Hypothalamus (tissue), 51 donors: ENCODE measurements at places on chromosomes 2 and 18.

- DNase-seq, result no peak
Measured at GRCh38 chr2:42754776-42755140, 9.2 kb downstream of the OXER1 start.

GRCh38 chr2:20400787-20401488 lies 45.9 kb upstream of the RHOB start:
- DNase-seq, result no peak

GRCh38 chr18:58955738-58956137 lies 91.1 kb downstream of the ZNF532 start:
- no peak for DNase-seq

GRCh38 chr2:156191527-156191926 lies 141.0 kb downstream of the NR4A2 start:
- DNase-seq, result no peak

GRCh38 chr2:10333966-10334365 lies 31.3 kb downstream of the HPCAL1 start:
- DNase-seq, result no peak

DNA sequence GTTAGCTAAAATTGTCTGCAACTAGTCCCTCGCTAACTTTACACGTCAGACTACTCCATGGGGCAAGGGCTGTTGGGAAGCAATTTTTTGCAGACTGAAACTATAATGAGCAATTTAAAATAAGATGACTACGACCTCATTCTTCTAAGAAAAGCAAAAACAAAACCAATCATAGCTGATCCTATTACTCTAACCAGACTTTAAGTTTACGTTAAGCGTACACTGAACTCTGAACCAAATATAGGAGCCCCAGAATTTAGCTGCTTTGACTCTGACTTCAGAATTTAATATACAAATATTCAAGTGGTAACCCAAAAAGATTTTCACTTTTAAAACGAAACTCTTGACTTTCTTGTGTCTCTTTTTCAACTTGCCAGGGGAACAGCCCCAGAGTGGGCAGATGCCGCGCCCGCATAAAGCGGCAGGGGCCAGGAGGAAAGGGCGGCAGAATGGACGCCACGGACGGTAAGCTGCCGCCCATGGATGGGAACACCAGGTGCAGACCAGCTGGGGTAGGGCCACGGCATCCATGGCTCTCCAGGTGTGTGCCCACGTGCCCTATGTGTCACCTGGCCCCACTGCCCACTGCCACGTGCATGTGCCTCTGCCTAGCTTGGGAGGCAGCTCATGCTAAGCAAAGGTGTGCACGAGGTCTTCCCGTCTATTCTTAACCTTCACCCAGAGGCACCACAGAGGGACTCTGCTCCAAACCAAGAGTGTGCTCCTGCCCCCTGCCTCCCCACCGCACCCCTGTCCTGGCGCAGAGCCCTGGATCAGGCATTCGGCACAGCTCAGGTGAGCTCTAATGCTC lies 217.6 kb downstream of the HDAC4 start:
- DNase-seq, result no peak

GRCh38 chr2:191854382-191855372 lies 7.8 kb upstream of the CAVIN2 start:
- DNase-seq, result no peak

- DNase-seq, result no peak
Measured at GRCh38 chr2:57180678-57181077, 865.9 kb upstream of the VRK2 start.

- no peak for DNase-seq
Measured at GRCh38 chr2:221635949-221636348, 63.8 kb upstream of the EPHA4 start.

GRCh38 chr2:159232456-159233170 lies 53.9 kb downstream of the WDSUB1 start:
- DNase-seq, result no peak

DNA sequence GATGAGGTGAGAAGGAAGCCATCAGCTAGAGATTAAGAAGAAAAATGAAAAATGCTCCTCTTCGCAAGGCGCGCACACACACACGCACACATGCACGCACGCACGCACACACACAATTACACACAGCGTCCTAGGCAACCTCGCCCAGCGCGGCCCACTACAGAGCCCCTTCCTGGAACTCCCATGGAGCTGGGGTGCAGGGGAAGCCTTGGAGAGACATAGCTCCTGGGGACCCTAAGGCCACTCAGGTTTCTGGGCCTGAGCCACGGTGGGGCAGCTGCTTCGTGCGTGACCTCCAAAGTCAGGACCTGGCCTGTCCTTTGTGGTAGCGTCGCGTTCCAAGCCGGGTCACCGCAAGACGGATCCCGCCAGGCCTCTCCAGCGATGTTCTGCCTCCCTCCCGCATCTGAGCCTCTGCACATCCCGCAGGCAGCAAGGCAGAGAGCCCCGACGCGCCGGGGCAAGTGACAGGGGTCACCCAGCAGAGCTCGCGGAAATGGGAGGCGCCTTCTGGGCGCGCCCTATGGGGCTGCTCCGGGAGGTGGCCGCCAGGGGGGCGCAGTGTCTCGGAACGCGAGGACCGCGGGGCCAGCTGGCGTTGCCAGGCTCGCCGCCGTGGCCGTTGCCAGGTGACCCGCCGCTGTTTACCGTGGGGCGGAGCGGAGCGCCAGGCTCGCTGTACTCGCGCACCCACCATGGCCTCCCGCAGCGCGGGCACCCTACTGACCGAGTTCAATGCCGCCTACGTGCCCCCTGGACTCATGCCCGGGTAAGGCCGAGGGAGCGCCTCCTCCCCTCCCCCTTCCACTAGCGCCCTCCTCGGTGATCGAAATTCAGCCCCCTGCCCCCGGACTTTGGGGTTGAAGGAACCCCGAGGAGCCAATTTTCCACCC lies 79.0 kb downstream of the CIB4 start:
- DNase-seq, result no peak

DNA sequence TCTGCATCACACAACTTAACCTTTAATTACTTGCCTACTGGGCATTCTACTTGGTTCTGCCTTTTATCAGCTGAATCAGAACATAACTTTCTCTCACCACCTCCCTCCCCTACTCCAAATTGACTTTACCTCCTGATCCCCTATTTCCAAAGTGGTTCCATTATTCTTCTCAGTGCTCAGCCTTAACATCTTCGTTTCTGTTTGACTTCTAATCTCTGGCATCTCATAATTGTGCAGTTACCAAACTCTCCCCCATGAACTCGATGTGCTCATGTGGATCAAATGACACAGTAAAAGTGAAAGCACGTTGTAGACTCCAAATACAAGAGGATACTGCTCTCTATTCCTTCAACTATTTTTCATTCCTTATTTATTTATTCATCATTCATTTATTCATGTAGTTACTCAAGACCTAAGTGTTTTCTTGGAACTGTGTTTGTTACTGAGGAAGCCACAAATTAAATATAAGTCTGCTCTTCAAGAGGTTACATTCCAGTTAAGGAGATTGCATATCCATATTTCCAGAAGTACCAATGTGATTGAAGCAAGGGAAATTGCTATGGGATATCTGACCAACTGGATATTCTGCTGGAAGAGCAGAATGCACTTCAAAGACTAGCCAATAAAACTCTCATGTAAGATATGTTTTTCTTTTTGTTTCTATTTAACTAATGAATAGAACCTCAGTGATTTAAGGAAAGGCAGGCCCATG lies 158.8 kb downstream of the TMEFF2 start:
- no peak for DNase-seq

DNA sequence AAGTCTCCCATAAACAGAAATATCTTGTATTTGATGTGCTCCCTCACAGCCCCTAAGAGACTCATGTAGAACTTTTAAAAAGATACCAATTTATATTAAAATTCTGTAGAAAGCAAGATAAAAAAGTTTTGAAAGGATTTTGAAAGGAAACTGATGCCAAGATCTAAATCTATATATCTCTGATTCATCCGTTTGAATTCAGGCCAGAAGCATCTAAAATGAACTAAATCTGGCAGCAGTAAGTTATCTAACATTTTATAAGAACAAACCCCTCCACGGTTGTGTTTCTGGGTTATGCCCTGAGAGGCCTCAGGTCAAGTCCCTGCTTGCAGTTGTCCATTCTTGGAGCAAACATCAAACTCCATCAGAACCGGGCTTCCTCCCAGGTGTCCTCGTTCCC lies 165.8 kb downstream of the FBXO15 start:
- no peak for DNase-seq

GRCh38 chr2:59959944-59960343 lies 593.5 kb downstream of the BCL11A start:
- no peak for DNase-seq

DNA sequence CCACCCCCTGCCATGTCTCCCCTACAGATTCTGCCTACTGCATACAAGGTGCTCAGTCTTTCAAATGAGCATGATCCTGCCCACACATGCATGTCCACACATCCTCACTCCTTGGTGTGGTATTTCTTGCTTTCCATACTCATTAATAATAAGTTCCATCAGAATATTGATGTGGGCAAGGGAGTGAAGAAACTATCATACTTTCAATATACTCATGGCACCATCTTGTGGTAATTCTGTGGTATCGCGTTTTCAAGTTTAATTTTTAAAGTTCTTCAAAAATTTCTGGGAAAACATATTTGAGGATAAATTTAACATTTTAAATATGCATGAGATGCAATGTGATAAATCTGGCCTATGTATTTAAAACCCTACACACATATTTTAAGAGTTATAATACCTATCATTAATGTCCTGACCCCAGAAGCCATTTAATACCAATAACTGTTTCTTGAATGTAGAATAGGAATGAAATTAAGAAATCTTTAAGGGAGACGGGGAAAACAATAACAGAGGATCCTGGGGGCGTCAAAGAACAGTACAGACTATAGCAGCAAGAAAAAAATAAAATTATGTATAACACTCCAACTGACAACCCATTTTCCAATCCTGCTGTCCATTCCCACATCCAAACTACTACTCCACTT lies 110.1 kb downstream of the ZNF385B start:
- DNase-seq, result no peak

DNA sequence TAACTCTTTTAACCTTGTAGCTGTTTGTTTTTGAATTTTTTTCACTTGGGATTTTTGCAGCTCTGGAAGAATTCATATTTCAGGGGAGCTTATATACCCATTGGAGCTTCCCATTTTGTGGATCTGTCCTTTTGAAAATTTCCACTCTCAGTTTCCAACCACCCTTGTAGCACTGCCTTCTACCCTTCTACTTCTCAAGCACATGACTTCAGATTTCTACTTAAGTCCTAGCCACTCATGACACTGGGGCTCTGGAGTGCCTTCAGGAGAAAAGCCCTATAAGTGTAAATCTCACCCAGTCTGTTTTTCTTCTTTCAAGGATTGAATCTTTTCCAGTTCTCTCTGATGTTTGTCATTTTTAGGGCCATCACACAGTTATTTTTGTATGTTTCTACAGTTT lies 283.7 kb upstream of the KCNH7 start:
- no peak for DNase-seq

DNA sequence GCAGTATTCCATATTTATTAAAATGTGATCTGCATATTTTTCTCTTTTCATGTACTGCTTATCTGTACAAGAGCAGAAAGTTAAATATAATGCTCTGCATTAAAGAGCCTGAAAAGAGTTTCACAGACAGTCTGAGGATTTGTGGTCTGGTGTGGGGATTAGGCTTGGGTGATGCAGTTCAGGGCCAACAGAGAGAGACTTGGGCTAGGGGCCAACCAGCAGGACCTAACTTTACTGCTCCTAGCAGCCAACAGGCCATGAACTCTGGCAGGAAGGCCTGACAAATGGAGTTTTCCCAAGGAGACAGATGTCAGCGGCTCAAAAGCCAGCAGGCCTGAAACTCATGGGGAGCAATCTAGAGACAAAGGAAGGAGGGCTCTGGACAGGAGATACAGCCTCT lies 169.6 kb downstream of the LRRTM1 start:
- no peak for DNase-seq

GRCh38 chr2:159605441-159606178 lies 10.7 kb downstream of the BAZ2B start:
- no peak for DNase-seq

DNA sequence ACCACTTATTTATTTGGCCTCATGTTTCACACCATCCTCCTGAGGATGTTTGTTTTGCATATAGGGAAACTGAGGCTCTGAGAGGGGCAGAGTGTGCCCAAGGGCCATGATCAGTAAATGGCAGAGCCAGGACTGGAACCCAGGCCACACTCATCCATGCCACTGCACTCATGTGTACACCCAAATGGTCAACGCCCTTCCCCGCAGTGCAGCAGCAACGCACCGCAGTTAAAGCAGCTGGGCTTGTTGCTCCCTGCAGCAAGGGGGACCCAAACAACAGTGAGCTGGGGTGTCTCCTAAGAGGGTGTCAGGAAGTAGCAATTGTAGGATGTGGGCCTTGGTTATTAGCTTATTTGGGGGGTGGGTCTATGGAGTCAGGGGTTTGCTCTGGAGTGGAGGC lies 36.6 kb downstream of the ZAP70 start:
- no peak for DNase-seq
